ENCODE measurements at places on chromosomes 7 and 10. TPM values are rescaled to one million over a fixed set of nuclear protein-coding genes. Genes with fewer than 3 reads are reported as not detected.

DNA sequence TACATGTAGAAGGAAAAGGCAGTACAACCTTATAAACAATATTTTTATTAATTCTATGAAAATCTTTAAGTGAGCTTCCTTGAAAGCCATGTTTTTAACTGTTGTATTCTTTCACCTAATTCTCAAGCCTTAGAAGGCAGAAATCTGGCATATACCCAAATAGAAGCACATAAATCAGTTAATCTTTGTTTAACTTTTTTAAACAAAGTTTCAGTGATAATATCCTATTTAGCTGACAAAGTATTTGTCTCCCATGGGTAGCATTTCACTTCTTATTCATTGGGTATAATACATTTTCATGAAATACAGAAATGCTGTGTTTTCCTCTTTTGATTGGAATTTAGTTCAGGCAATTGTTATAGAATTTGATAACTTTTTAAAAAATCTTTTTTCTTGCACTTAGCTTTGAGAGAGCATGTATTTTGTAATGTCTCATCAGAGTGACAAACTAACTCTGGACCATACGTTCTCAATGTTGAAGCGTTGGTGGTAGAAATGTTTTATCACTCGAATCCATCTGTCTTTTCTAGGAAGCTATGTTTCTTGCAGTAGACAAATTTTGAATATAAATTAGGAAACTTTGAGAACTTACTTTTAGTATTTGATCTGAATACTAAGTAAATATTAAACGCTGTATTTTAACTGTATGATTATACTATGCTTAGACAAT lies 78.1 kb downstream of the CREM start:
- no peak for DNase-seq
- H3K27ac ChIP-seq: no peak overlapping the region
- peaks cover 27% of the 10 kb centered on the region for H3K36me3 ChIP-seq
- H3K27me3 ChIP-seq: no peaks in the 10 kb centered on the region

DNA sequence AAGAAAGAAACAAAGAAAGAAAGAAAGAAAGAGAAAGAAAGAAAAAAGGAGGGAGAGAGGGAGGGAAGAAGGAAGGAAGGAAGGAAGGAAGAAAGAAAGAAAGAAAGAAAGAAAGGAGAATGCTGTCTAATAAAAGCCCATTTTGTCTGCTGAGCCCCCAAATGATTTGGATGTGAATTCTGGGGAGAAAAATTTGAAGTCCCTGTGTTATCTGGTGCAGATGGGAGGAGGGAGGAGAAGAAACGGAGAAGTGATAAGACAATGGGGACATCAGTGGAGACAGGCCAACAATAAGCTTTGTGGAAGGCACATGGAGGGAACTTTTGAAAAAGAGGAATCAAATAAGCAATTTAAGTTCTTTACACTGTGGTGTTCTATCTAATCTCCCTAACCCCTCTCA lies 24.6 kb upstream of the TMEM273 start:
- H3K27ac ChIP-seq: no peak overlapping the region
- H3K36me3 ChIP-seq: no peaks in the 10 kb centered on the region
- no peak overlapping the region for H3K4me3 ChIP-seq
- no peak for DNase-seq

DNA sequence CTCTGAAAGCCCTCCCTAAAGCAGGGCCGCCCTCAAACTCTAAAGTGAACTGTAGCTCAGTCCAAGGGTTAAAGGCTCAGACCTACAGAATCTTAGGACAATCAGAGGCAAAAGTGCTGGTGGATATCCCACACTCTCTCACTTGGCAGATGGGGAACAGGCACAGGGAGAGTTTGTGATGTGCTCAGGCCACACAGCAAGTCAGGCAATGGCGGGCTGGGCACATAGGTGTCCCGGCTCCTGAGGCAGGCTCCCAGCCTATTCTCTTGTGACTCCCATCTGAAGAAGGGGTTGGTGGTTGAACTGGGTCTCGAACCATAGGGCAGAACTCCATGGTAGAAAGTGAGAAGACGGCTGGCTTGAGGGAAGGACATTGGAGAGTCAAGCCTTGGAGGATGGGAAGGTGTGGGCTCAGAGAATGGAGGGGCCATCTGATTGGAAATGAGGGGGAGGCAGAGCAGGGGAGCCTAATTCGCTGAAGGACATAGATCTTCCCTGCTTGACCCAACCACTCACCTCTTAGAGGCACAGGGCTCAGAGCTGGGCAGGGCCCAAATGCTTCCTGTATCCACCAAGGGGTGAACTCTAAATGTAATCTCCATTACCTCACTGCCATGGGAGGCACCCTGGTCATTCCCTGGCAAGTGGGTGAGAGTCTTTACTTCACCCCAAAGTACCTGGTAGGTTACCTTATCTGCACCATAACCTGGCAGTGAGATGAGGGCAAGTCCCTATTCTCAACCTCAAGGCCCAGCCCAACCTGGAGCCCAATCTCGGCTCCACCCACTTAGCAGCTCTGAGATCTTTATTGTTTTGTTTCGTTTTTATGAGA lies 4.9 kb upstream of the ZMIZ1 start:
- H3K4me3 ChIP-seq: no peak overlapping the region
- H3K36me3 ChIP-seq: no peaks in the 10 kb centered on the region
- no peak overlapping the region for H3K27ac ChIP-seq
- DNase-seq: peak; percentile 70
- peaks cover 25% of the 10 kb centered on the region for H3K4me1 ChIP-seq

GRCh38 chr10:115029452-115030375 lies 63.5 kb upstream of the ATRNL1 start:
- no peaks in the 10 kb centered on the region for H3K4me1 ChIP-seq
- H3K27ac ChIP-seq: no peak overlapping the region
- no peak for DNase-seq
- no peaks in the 10 kb centered on the region for H3K36me3 ChIP-seq
- no peaks in the 10 kb centered on the region for H3K27me3 ChIP-seq

DNA sequence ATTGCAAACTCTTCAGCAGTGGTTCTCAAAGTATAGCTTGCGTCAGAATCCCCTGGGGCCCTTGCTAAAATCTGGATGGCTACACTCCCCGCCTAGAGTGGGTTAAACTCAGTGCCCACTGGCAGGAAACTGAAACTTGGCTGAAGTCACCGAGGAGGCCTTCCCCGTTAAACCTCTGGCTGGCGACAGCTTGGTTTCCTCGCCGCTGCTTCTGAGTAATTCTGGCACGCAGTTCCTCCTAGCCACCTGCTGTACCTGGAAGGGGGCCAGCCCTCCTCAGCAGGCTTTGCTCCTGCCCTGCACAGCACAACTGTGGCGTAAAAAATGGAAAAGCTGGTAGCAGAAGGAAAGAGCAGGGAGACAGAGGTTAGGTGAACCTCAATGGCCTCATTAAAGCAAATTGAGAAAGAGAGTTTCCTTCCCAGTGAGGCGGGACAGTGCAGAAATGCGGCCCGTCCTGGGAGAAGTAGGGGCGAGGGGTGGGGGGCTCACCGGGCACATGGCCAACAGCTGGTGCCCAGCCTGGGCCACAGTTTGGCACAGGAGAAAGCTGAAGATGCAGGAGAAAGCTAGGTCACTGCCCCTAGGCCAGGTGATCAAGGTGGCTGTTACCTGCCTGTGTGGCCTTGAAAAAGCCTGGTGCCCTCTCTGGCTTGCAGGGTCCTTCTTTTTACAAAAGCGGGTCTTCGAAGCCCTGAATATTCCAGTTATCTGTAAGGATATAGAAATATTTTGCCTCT lies 46.6 kb downstream of the ALOX5 start:
- no peak overlapping the region for H3K4me3 ChIP-seq
- H3K36me3 ChIP-seq: peaks cover 28% of the 10 kb centered on the region
- no peaks in the 10 kb centered on the region for H3K27me3 ChIP-seq
- peak; percentile 90 for DNase-seq

- H3K36me3 ChIP-seq: no peaks in the 10 kb centered on the region
- DNase-seq: no peak
- H3K27ac ChIP-seq: no peak overlapping the region
- H3K27me3 ChIP-seq: peaks cover 3% of the 10 kb centered on the region
Observed at GRCh38 chr10:133056651-133057178, 31.0 kb upstream of the ADGRA1 start.

DNA sequence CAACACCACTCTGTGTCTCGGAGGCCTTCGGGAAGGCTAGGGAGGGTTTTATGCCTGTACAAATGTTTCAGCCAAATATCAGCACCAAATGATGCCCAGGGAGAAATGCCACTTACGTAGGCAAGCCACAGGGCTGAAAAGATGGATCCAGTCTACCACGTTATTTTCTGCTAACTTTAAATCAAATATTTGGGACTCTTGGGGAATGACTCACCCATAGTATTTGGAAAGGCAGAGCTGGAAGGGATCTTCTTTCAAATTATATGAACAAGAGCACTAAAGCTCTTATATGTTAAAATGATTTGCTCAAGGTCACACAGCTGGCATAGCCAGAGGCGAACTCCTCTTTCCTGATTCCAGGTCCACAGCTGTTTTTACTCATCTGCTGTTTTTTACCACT lies 591.4 kb downstream of the SORCS1 start:
- H3K36me3 ChIP-seq: no peaks in the 10 kb centered on the region
- H3K4me1 ChIP-seq: no peaks in the 10 kb centered on the region
- no peak overlapping the region for H3K27ac ChIP-seq
- H3K27me3 ChIP-seq: no peaks in the 10 kb centered on the region
- H3K4me3 ChIP-seq: no peak overlapping the region

GRCh38 chr10:116765648-116766081 lies 23.3 kb upstream of the HSPA12A start:
- no peaks in the 10 kb centered on the region for H3K27me3 ChIP-seq
- H3K4me1 ChIP-seq: no peaks in the 10 kb centered on the region
- peak; percentile 38 for DNase-seq
- no peaks in the 10 kb centered on the region for H3K36me3 ChIP-seq
- H3K4me3 ChIP-seq: no peak overlapping the region

- no peaks in the 10 kb centered on the region for H3K27me3 ChIP-seq
- no peak overlapping the region for H3K27ac ChIP-seq
- H3K4me3 ChIP-seq: no peak overlapping the region
- no peak for DNase-seq
- no peaks in the 10 kb centered on the region for H3K4me1 ChIP-seq
Observed at GRCh38 chr7:121474301-121474673, 78.2 kb upstream of the FAM3C start.

IL15RA gene
- 21.2 TPM for total RNA-seq

CASTOR2 gene
- total RNA-seq: 5.8 TPM

CCL26 gene
- not detected for total RNA-seq

All from spleen (tissue), 13 donors.